ENCODE measurements at places on chromosomes 11 and 22.

DNA sequence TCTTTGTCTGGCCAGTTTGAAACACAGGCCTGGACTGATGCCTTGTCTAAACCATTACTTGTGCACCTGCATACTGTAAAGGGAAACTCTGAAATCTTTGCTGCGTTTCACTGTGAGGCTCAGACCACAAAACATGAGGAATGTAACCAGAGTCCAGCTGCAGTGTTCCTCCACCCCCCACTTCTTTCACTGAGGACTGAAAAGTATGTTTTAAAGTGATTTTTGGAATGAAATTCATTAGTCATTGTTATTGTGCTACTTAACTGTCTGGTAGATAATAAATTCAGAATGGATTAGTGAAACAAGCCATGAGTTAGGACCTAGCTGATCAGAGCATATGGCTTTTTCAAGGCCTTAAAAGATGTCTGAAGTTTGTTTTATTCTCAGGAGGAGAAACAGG is 181.2 kb downstream of the WNT11 start:
- DNase-seq, result no peak

DNA sequence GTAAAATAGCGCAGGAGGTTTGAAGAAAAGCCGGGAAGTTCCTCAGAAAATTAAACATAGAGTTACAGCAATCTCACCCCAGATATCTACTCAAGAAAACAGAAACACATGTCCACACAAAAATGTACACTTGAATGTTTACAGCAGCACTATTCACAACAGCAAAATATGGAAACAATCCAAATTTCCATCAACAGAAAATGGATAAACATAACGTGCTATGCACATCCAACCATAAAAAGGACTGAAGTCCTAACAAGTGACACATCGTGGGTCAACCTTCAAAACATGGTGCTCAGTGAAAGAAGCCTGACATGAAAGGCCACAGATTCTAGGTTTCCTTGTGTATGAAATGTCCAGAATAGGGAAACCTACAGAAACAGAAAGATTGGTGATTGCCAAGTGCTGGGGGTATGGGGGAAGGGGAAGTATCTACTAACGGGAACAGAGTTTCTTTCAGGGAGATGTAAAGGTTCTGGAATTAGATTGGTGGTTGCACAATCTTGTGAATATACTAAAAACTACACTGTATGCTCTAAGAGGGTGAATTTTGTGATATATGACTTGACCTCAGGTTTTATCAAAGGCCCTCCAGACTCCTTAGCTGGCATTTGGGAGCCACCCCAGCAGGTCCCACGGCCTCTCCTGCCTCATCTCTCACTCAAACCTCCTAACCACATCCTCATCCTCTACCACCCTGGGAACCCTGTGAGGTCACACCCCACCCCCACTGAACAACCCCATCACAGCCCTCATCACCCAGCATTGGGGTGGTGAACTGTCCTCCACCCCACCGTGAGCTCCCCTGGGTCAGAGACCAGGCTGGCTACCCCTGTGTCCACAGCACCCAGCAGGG is 69.2 kb upstream of the PRR5 start:
- no peak for DNase-seq

DNA sequence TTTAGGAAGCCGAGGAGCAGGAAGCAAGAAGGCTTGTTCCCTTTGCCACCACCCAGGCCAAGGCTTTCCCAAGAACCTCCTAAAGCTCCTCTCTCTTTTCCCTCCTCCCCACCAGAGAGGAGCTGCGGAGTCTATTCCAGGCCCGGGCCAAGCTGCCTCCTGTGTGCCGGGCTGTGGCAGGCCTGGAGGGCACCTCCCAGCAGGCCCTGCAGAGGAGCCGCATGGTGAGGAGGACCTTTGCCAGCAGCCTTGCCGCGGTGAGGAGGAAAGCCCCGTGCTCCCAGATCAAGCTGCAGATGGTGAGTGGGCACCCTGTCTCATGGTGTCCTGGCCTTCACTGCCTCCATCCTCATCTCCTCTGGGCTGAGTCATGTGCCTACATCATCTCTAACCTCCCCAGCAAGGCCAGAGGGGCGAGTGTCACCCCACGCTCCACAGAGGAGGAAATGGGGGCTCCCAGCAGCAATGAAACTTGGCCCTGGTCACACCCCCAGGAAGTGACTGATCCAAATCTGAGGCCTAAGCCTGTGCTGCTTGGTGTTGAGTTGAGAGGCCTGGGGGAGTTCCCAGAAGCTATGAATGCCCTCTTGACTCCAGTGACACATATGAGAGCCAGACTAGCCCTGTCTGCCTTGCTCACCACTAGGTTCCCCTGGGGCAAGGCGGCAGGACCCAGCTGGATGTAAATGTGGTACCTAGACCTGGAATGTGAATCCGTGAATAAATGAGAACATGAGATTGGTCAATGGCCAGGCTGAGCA is 104.2 kb downstream of the MYO18B start:
- no peak for DNase-seq

DNA sequence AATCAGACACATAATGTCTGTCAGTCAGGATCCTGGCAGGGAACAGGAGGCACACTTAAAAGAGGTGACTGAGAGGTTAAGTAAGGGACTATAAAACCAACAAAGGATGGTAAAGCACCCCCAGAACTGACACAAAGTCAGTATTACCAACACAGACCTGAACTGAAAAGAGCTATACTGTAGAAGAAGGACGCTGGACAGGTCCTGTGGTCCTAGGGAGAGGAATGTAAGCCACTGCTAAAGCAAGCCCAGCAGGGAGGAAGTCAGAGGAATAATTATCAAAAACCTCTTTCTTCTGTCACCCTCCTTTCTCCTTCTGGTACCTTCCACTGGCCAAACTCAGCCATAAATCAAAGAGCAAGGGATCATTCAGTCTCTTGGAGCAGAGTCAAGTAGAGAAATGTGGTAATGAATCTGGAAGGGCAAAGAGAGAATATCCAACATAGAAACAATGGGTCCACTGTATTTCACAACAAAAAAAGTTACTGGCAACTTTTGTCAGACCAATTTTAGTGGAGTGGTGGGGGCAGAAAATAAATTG is 33.4 kb upstream of the ANGPTL5 start:
- DNase-seq, result no peak

All from retina (tissue), 1 donor.